Activated T-helper 1 cell treated with anti-CD3 and anti-CD28 coated beads, Interleukin-12 subunit alpha, Interleukin-12 subunit beta, Interleukin-2, Interleukin-4 antibody, amounts not matched to agents 30 ng/mL and 10 ng/mL and 1 ng/mL, durations not matched to agents 14 hours and 24 hours and 36 hours (primary cell): ENCODE measurements at places on chromosomes 3 and 15. TPM values are rescaled to one million over a fixed set of nuclear protein-coding genes. Genes with fewer than 3 reads are reported as not detected.

Gene IL12A
- total RNA-seq, result 0.34 and 0.37 TPM in 2 replicates

Gene LCMT2
- total RNA-seq, result 15.4 and 15.7 TPM in 2 replicates

GRCh38 chr3:37861620-37862041, at the start of gene CTDSPL:
CTDSPL (plus strand) TSS chr3:37861880; CDS start chr3:37862200, 320 bp downstream.
- DNase-seq, result no peak

DNA sequence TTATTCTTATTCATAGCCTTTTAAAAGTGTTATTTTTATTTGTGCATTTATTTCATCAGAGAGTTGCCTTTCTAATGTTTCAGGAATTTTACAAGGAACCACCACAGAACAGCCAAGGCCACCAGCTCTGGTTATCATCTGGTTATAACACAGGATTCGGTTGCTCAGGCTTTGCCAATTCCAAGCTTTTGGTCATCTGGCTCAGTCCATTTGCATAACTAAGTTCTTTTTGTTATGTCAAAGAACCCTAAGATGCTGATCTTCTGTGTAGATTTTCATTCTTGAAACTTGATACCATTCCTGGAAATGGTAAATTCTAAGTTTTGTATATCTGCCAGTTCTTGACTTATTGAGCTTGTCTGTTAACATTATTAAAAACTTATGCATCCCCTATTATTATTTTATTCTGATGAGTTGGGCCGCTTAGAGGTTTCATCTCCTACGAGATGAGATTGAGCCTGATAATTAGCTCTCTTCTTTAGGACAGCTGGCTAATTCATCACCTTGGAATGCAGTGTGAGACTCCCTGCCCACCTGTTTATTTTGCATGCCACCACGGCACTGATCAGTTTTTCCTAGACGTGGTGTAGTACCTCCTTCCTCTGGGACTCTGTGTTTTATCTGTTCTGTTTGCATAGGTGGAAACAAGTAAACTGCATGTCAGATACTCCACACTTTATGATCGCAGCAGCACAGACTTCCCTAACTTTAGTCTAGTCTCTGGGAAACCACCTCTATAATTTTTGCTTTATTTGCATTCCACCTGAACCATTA, 264.8 kb downstream of the SLCO3A1 start:
- no peak for DNase-seq

GRCh38 chr15:51736069-51736468, 1.4 kb downstream of the LYSMD2 start:
- DNase-seq, result no peak

DNA sequence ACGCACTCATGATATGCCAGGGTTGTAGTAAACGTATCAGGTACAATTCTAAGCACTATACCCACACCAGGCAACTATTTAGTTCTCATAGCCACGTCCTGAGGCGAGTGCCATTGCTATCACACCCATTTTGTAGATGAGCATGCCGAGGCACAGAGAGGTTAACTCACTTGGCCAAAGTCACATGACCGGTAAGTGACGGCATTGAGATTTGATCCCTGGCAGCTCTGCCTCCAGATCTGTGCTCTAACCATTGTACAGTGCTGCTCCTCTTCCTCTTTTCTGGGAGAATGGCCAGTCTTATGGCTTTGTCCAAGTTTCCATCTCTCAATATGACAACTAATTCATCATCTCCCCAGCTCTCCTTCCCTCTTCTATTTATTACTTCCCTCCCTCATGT, 18.9 kb upstream of the ATP2B2 start:
- no peak for DNase-seq

- no peak for DNase-seq
These were observed 984 bp downstream of the PLSCR4 start for GRCh38 chr3:146249921-146250320.

DNA sequence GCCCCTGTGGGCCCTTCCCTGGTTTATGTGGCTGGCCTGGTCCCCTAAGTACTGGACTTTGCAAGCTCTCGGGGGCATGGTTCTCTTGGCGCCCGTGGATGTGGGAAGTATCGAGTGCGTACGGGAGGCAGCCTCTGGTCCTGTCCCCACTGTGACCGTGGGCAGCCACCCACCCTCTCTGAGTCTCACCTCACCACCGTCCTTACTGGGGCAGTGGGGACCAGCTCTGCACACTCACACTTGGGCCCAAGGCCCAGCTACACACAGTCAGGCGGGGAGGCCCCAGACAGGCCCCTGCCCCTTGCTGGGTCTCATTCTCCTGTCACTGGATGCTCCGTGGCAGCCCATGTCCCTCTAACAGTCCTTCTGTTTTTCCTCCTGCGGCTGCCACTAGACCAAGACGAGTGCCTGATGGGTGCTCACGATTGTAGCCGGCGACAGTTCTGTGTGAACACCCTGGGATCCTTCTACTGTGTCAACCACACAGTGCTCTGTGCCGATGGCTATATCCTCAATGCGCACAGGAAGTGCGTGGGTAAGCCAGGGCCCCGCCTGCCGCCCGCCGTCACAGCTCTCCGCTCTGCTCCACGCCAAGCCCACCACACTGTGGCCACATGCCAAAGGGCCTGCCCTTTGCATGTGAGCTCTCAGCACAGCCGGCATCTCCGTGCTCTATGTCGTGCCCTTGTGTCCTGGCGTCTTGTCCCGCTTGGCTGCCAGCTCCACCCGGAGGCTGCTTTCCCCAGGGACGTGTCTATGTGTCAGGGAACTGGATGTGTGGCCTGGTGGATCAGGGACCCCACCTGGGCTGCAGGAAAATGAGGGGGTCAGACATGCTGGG, 72.7 kb downstream of the FBLN2 start:
- no peak for DNase-seq
